Mononuclear cell (primary cell): ENCODE measurements at places on chromosomes 16 and 17. TPM values are rescaled to one million over a fixed set of nuclear protein-coding genes. Genes with fewer than 3 reads are reported as not detected.

The CHST4 gene
- not detected for total RNA-seq

The NOTUM gene
- not detected for total RNA-seq

The STAT5A gene
- 117 TPM for total RNA-seq

The ANKRD40 gene
- total RNA-seq = 22.5 TPM

The HSPB9 gene
- total RNA-seq = not detected

The TBC1D3L gene
- 2.9 TPM for total RNA-seq

The CD300H gene
- 0.73 TPM for total RNA-seq

The C16orf46 gene
- not detected for total RNA-seq

The ABCA5 gene
- total RNA-seq = 27.0 TPM

The SLC47A1 gene
- 0.73 TPM for total RNA-seq

The IGF2BP1 gene
- under 0.01 TPM for total RNA-seq

The MYH10 gene
- 0.52 TPM for total RNA-seq

The STAT3 gene
- 216 TPM for total RNA-seq

The TPPP3 gene
- 5.6 TPM for total RNA-seq

The AATK gene
- 2.0 TPM for total RNA-seq

The CCR7 gene
- total RNA-seq = 131 TPM

The TENT4B gene
- total RNA-seq = 38.7 TPM

The TOM1L2 gene
- 14.4 TPM for total RNA-seq

The MFAP4 gene
- not detected for total RNA-seq

The SLFN13 gene
- 15.1 TPM for total RNA-seq

The CLEC19A gene
- not detected for total RNA-seq

The SLC13A5 gene
- not detected for total RNA-seq

The VASN gene
- total RNA-seq = 0.31 TPM

The SEBOX gene
- total RNA-seq = not detected

The WFDC1 gene
- 0.10 TPM for total RNA-seq

The CDH5 gene
- total RNA-seq = 0.42 TPM

The XYLT1 gene
- 19.4 TPM for total RNA-seq

The TP53TG3 gene
- total RNA-seq = not detected

The PRSS8 gene
- total RNA-seq = not detected

The GPR142 gene
- total RNA-seq = not detected

The MYOCD gene
- not detected for total RNA-seq

The ZPBP2 gene
- not detected for total RNA-seq

The QRICH2 gene
- 1.2 TPM for total RNA-seq

The HSD17B1 gene
- 0.31 TPM for total RNA-seq
